ENCODE measurements at places on chromosomes 16 and 17. TPM values are rescaled to one million over a fixed set of nuclear protein-coding genes. Genes with fewer than 3 reads are reported as not detected.
A peak's percentile ranks its signal among the peaks of the same experiment; 100 is the strongest.

DNA sequence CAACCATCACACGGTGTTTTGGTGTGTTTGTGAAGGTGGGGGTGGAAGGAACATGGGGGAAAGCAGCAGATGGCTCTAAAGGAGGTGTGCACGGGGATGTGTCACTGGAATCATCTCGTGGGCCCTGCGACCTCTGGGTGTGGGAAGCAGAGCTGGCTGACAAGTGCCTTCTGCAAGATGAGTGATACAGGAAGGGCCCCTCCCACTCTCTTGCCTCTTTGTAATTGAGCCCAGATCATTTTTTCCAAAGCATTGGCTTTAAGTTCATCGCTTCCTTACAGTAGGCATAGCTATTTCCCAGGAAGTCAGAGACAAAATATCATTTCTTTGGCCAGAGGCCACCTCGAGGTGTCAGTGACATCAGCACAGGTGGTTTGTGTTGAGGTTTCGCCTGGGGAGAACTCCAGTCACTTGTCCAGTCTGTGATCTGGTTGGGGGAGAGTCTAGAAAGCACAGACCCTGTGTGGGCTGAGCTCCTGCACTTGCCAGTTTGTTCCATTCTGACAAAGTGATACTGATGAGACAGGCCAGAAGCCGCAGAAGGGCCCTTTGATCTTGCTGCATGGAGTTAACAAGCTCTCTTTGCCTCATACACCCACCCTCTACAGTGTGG lies 20.6 kb upstream of the SNTB2 start:
- peak; percentile 80 for DNase-seq

- no peak for DNase-seq
Measured at GRCh38 chr17:57447990-57448758, 191.9 kb downstream of the MSI2 start.

GRCh38 chr17:15348021-15348420 lies 6.6 kb upstream of the TEKT3 start:
- DNase-seq, result peak; percentile 56

DNA sequence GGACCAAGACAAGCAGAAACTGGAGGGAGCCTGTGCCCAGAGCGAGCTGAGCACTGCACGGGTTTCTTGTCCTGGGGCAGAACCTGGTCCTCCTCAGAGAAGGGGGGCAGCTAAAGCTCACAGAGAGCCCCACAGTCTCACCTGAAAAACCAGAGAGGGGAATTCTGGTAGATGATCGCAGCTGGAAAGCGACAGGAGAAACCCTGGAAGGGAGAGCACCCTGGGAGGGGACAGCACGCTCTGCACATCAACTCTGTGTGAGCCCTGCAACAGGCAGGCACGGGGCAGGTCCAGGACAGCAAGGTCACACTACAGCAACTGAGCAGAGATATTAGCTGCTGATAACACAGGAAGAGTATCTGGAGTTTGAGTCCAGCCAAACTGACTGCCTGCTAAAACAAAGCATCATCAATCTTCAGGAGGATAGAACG lies 18.2 kb downstream of the ZCCHC14 start:
- no peak for DNase-seq

DNA sequence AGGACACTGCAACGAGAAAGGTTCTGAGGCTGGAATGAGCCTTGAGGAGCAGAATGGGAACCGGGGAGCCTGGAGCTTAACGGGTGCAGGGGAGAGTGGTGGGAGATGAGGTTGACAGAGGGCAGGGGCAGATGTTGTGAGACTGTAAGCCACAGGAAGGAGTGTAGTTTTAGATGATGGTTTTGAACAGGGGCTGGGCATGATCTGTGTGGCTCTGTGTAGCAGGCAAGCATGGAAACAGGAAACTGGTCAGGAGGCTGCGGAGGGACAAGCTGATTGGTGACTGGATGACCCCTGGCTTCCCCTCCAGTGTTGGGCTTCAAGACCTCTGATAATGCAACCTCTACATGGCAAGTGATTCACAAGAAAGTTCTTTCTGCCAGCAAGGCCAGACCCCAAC lies 1.4 kb upstream of the CNGB1 start:
- no peak for DNase-seq

DNA sequence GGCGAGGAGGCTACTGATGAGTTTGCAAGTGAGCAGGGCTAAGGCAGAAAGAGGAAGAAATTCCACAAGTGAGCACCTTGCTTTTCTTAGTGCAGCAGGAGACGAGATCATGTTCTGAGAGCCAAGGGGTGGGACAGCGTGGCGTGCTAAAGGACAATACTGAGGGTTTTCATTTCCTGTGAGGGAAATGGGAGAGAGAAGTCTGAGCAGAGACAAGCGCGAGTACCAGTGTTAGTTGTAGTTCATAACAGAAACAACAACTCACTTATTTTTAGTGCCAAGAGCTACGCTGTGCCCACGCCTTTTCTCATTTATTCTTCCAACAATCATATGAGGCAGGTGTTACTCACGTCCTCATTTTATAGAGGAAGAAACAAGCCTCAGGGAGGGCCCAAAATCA lies 2.3 kb downstream of the SPACA3 start:
- DNase-seq, result no peak

DNA sequence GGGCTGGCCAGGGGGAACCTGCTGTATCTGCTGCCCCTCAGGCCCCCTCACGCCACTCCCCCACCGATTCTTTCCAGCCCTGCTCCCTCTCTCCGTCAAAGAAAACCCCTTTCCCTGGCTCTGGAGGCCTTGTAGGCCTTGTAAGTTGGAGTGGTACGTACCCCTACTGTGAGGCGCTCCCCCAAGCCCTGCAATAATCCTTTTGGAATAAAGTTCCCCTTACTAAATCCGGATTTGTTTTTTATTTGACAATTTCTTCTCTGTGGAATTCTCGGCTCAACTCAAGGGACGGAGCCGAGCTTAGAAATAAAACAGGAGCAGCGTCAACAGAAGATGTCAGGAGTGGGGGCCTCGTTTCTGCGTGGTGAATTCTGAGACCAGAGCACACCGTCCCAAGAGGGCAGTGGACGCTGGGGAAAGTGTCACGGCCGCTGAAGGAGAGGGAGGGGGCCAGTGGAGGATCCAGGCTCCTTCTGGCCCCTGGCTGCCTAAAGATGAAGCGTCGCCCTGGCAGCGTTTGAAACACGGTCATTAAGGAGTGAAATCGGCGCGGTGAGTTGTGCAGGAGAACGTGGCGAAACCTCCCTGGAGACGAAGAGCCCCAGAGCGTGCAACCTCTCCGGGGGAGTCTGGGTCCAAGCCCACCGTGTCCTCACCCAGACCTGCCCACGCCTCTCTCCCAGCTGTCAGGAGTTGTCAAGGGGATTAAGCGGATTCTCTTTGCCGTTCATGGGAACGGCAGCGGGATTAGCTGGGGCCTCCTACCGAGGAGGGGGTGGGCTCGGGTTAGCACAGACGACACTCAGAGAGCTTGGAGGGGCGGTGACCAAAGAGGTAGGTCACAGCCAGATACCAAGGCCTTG lies 47.0 kb downstream of the SLC7A5 start:
- DNase-seq, result no peak

GRCh38 chr17:7323731-7324437 lies 5.3 kb downstream of the NEURL4 start:
- no peak for DNase-seq

DNA sequence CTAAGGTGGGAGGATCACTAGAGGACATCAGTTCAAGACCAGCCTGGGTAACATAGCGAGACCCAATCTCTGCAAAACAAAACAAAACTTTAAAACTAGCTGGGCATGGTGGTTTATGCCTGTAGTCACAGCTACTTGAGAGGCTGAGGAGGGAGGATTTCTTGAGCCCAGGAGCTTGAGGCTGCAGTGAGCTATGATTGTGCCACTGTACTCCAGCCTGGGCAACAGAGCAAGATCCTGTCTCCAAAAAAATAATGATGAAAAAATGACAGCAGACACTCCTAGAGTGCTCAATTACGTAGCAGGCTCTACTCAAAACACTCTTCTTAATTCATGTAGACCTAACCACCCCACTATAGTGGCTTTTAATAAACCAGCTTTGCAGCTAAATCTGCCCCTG lies 12.9 kb downstream of the ERN2 start:
- DNase-seq, result no peak

GRCh38 chr17:62966426-62967204 lies 580 bp downstream of the TANC2 start:
- DNase-seq, result no peak

GRCh38 chr17:60383379-60383778 lies 8.6 kb downstream of the USP32 start:
- no peak for DNase-seq

ANKRD11 gene
- 61.6 TPM for total RNA-seq

SNX20 gene
- not detected for total RNA-seq

CDRT4 gene
- not detected for total RNA-seq
